ENCODE measurements at places on chromosomes 2 and 18.

DNA sequence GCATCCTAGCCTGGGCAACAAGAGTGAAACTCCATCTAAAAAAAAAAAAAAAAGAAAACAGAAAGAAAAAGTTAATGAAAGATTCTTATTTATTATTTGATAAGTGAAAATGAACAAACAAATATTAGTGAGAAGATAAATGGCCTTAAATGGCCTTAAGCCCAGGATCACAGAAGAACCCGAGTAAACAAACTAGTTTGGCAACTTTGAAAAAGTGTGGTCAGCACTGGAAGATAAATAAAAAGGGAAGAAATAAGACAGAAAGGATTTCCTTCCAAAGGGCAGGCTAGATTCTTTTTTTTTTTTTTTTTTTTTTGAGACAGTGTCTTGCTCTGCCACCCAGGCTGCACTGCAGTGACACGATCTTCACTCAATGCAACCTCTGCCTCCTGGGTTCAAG is 692.4 kb downstream of the CPS1 start:
- DNase-seq, result no peak

- no peak for DNase-seq
These were observed 3.7 kb upstream of the SERTAD2 start for GRCh38 chr2:64657411-64657810.

DNA sequence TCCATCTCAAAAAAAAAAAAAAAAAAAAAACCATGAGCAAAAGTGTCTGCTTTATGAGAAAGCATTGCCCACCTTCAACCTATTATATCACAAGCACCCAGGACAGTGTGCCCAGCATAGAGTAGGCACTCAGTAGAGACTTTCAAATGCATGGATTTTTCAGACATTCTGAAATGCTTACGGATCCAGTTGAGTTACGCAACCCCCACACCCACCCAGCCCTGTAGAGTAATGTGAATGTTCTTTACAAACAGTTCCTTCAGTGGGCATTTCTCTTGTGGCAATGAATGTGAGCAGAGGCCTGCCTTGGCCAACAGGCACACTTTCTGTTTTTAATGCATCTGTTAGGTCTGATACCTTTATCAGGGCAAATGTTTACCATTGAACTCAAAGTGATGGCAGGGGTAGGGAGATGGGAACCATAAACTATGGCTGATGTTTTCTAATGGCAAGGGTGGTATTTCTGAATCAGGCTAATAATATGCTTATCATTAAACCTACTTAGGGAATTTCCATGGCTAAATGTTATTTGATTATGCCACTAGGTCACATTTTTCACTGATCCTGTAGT is 65.0 kb upstream of the RPL31 start:
- DNase-seq, result no peak

GRCh38 chr18:48161911-48162698 is 231.6 kb upstream of the SMAD2 start:
- DNase-seq, result peak; percentile 15

DNA sequence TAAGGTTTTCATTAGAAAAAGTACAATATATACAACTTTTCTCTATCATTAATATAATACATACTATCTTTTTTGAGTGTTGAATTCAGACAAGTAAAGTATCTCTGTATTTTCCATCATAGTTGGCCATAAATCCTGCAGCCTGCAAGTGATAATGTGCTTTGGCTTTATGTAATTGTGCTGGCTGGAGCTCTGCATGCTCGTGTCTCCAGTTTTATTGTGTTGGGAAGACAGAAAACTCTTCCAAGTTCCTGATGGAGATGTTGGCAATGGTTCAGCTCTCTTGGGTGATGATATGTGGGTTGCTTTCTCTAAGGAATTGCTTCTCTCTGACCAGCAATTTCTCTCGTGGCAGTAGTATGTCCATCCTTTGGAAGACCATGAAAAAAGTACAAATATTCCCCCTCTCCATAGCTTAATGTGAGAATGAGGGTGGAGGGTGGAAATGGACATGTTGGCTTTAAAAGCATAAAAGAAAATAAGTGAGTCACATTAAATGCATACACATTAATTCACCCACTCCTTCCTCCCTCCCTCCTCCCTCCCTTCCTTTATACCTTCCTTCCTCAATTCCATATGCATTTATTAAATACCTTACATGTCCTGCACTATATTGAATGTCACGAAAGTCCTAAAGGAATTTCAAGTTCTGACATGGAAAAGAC is 344.2 kb downstream of the MTX2 start:
- peak; percentile 59 for DNase-seq

- DNase-seq, result no peak
These were observed 34.6 kb upstream of the IL1B start for GRCh38 chr2:112870841-112871835.

DNA sequence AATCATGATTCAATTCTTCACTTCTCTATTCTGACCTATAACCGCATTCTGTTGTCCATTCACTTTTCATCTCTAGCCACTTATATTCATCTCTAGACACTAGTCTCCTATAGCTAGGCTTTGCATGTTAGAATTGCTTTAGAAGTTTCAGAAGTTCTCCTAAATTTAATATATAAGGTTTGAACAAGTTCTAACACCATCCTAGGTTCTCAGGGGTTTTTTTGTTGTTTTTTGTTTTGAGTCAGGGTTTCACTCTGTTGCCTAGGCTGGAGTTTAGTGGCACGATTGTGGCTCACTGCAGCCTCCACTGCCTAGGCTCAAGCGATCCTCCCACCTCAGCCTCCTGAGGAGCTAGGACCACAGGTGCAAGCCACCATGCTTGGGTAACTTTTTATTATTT is 19.9 kb downstream of the WDSUB1 start:
- no peak for DNase-seq

DNA sequence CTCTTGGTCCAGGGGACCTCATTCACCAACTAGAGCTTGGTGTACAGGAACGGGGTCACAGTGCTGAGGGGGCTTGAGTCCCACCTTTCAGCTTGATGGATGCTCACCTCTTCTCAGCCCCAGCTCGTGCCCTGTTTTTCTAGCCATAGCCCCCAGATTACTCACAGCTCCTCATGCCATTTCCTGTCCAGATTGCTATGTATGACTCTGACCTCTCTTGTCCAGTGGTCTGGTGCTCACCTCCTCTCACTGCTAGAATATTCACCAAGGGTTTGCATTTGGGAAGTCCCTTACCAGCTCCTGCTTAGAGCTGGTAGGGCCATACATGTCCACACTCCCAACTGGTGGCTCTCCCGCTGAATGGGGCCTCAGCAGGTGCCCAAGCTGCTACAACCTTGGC is 5.9 kb downstream of the LBX2 start:
- DNase-seq, result no peak

DNA sequence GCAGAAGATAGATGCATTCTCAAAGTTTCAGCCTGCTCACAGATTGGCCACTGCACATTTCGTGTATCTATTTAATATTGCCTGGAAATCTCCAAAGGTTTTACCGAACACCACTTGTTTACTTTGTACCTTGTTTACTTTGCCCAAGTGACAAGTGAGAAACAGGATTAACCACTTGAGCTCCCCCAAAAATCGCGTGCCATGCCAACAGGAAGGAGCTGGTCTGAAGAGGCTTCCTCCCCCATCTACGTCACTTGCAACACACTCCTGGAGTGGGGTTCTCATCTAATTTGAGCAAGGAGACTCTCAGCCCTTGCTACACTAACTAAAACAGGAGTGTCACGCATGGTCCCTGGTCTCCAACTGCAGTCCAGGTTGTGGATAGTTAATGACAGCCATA is 212.5 kb upstream of the TMEM200C start:
- no peak for DNase-seq

- DNase-seq, result peak; percentile 50
These were observed 96.0 kb upstream of the RIOK3 start for GRCh38 chr18:23356915-23357601.

DNA sequence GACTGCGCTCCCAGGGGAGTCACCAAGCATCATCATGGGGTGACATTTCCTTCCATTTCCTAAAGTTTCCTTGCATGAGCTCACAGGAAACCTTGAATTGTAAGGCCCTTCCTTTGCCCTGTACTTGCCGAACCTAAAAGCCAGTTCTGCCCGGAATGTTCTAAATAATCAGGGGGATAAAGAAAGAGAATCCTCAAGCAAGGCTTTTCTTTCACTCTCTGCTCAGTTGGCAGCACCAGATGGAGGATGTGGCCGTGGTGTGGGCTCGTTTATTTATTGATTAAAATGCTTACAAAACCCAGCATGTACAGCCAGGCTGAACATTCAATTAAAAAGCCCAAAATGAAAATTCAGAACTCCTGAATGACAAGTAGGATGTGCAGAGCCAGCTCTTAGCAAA is 170.5 kb downstream of the SH3RF3 start:
- no peak for DNase-seq

DNA sequence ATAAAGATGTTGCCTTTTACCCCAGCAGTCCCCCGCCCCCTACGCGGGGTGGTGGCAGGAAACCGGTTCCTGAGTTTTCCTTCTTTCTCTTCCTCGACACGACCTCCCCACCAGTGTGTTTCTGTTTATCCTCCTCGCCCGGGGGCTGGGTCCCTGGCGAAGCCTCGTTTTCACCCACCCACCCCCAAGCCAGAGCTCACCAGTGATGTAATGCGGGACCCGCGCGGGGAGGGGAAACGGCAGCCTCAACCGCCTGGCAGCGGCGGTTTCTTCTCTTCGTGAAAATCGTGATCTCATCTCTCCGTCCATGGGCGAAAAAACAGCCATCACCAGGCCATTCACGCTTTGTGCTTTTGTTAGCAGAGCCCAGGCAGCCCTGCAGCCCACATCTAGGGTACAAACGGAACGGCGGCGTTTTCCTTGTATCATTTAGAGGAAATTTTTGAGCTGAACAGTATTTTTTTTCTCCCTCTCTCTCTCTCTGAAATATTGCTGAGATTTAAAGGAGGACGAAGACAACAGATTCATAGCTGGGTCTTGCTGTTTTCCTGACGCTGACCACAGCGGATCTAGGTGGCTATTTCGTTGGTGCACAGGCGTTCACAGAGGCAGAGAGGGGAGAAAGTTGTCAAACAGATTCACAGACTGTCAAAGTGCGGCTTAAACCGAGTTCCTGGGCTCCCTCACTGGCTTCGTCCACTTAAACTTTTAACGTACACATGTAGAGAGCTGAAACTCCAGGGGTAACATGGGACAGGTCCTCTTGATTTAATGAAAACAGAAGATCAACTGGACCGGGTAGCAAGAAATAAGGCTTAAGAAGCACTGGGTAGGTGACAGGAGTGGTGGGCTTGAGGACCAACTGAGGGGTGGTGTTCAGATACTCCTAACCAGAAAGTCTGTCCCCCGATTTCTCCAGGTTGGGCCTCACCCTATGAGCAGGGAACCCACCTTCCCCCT is 21.9 kb upstream of the PAX3 start:
- peak; percentile 20 for DNase-seq

GRCh38 chr2:84290537-84290936 is 168.5 kb downstream of the SUCLG1 start:
- no peak for DNase-seq

- no peak for DNase-seq
These were observed 100.2 kb downstream of the ANKRD44 start for GRCh38 chr2:197210430-197210829.

DNA sequence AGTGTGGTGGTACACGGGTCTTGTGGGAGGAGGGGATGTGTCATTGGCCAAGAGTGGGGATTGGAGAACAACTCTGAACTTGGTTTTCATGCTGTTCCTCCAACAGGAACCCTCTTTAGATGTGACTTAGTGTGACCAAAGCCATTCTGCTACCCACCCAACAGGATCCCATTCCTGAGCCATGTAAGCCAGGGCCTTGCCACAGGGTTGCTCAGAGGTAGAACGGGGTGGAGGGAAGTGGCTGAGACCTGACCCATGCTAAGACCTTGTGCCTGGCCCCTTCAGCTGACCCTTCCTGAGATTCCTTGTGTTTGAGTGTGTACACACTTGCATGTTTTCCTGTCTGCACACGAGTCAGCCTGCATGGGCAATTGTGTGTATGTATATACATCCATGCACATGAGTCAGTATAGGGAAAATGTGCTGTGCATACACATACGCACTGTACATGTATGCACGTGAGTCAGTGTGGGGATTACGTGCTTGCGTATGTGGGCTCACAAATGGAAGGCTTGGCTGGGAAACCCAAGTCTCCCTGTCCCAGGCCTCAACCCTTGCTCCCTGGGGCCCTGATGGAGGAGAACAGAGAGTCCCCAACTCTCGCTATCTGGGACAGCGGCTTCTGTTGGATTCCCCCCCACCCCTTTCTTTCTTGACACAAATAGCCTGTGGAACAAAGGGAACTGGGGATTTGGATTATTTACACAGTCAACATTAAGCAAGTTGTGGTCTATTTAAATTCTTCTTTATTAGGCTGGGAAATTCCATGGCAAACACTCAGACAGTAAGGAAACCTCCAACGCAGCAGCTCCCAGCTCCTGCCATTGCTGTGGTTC is 339.8 kb downstream of the DYSF start:
- peak; percentile 81 for DNase-seq

DNA sequence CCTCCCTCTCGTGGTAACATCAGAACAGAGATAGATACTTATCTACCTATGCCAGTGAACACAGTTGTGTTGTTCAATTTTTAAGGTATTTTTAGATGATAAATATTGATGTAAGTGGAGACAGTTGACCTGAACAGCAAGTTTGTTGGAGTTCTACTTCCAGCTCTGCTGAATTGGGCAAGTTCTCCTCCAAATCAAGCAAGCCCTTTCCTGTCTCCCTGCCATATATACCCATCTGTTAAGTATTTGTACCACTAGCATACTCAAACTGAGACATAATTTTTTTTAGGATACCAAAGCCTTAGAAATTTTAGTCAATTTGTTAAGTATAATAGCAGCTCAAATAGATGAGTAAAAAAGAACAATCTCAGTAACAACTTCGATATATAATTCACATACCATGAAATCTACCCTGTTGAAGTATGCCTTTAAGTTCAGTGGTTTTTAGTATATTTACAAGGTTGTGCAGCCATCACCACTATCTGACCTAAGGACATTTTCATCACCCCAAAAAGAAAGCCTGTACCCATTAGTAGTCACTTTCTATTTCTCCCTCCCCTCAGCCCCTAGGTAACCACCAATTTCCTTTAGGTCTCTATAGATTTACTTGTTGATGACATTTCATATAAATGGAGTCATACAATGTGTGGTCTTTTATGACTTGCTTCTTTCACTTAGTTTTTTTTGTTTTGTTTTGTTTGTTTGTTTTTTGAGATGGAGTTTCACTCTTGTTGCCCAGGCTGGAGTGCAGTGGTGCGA is 61.8 kb downstream of the COX7A2L start:
- DNase-seq, result no peak

GRCh38 chr18:11906176-11906575 is 1.9 kb downstream of the MPPE1 start:
- DNase-seq, result no peak

- DNase-seq, result no peak
These were observed 5.2 kb upstream of the EHD3 start for GRCh38 chr2:31228717-31229116.

DNA sequence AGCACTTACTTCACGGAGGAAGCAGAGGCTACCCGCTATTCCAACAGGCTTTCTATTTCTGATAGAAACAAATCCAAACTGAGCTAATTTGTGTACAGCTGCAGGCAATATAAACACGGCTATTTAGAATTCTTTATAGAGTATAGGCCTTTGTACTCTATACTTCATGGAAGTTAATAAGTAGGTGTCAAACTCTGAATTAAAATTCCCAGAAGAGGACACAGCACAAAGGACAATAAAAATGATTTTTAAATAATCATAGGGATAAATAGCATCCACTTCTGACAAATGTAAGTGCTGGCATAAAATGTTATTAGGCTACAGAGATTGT is 261.5 kb downstream of the AFF3 start:
- no peak for DNase-seq

- no peak for DNase-seq
These were observed 64.7 kb upstream of the SERTAD2 start for GRCh38 chr2:64718250-64718885.
